Aorta (tissue), 5 donors: ENCODE measurements at places on chromosomes 7 and 10. TPM values are rescaled to one million over a fixed set of nuclear protein-coding genes. Genes with fewer than 3 reads are reported as not detected.
A peak's percentile ranks its signal among the peaks of the same experiment; 100 is the strongest.

GRCh38 chr7:75847707-75848106, 31.1 kb upstream of the RHBDD2 start:
- DNase-seq, result no peak

LIPJ gene
- 0.87 TPM for total RNA-seq

ELN gene
- total RNA-seq, result 836 TPM

- DNase-seq, result peak; percentile 78
Observed at GRCh38 chr7:45000093-45001032, at the start of gene CCM2. TSS of gene CCM2 (plus strand) at chr7:45000201. CDS start at chr7:45000334, 133 bp downstream.

DNA sequence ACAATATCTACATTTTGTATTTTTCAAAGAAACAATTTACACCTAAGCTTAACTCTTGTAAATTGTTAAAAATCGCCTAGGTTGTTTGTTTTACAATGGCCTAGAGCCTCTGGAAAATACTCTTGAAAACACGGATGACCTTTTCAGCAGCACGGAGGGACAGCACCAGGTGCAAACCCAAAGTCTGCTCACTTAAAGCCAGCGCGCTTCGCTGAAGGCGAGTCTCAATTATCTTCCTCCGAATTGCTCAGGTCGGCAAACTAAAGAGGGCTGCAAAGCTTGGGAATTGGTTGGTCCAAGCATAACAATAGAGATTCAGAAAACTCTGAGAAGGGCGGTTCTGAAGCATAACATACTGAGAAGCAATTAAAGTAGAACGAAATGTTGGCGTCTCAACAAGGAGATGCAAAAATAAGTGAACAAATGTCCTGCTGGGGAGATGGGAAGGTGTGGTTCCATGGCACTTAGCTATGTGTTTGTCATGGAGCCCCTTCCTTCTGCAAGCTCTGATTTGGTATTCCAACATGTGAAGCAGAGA, 139.9 kb upstream of the PITRM1 start:
- no peak for DNase-seq

- DNase-seq, result no peak
Observed at GRCh38 chr10:129758207-129759021, 205.7 kb downstream of the EBF3 start.

DNA sequence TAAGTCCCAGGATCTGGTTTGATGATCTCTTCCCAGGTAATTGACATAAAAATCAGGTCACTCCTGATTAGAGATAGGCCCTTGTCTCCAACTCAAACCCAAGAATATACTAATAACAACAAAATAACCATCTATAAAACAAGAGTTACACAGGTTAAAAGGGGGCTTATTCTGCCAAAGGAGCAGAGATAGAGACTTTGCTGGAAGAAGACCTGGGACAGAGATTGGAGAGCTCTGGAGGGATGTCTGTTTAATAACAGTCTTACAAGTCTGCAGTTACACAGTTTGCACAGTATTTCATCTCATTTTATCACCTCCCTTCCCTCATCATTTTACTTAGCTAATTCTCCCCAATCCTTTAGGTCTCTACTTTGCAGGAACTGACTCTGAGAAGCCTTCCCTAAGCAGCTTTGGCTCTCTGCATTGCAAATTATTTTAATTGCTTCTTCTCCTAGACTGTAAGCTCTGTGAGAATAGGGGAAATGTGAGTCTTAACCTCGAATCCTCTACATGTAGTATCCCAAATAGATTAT, 3.7 kb upstream of the ZNF438 start:
- DNase-seq, result no peak

TIMM23 gene
- 32.2 TPM for total RNA-seq

GRCh38 chr7:152902054-152902453, 142.5 kb downstream of the ACTR3B start:
- no peak for DNase-seq

CUBN gene
- total RNA-seq, result 5.2 TPM

DNA sequence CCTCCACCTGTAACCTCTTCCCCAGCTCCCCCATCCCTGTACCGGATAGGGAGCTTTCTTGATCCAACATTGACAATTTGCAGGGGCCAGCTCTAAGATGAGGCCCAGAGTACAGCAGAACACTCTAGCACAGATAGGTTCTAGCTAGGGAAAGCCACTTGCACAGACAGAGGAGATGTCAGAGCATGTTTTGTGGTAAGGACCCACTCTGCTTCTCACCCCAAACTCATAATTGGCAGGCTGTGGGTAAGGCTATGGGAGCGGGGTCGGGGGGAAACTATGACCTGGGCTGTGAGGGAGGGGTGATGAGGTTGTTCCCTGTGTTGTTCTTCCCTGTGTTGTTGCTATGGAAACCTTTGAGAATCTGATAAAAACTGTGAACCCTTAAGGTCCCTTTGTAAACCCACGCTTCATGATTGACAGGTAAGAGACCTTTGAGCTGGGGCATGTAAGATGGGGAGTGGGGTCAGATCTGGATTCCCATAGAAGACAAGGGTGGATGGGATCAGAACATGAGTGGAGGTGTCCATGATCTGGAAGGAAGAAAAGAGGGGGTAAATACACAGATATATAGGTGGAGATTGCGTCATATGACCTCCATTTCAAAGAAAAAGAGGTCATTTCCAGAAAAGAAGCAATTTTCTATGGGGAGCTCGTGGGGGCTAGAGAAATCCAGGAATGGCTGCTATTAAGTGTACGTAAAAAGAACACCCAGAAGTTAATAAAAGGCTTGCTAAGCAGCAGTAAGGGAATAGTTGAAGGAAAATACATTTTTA, 4.0 kb downstream of the CALD1 start:
- no peak for DNase-seq

- no peak for DNase-seq
Observed at GRCh38 chr7:14596421-14596820, 306.1 kb downstream of the DGKB start.
